Dermis microvascular lymphatic vessel endothelial cell (primary cell): ENCODE measurements at places on chromosomes 2 and 18. TPM values are rescaled to one million over a fixed set of nuclear protein-coding genes. Genes with fewer than 3 reads are reported as not detected.

Gene AGAP1
- total RNA-seq = 3.1 and 5.4 TPM in 2 replicates

Gene CCNT2
- 21.6 and 26.4 TPM in 2 replicates for total RNA-seq

Gene RPRM
- total RNA-seq = not detected in 2 replicates

Gene CIB4
- not detected in 2 replicates for total RNA-seq

Gene CASP10
- 40.7 and 46.2 TPM in 2 replicates for total RNA-seq

Gene COL6A3
- under 0.01 and 6.6 TPM in 2 replicates for total RNA-seq

Gene TTLL4
- 5.4 and 7.3 TPM in 2 replicates for total RNA-seq

Gene STON1
- total RNA-seq = 1.8 and 2.1 TPM in 2 replicates

Gene LRATD1
- total RNA-seq = 3.6 and 7.2 TPM in 2 replicates

Gene CYP27A1
- 6.2 and 19.2 TPM in 2 replicates for total RNA-seq

Gene ANXA4
- 40.6 and 51.5 TPM in 2 replicates for total RNA-seq

Gene RGPD3
- total RNA-seq = 0.13 and 0.25 TPM in 2 replicates
